Stimulated activated CD4-positive, alpha-beta T cell treated with anti-CD3 and anti-CD28 coated beads, Interleukin-2, amount 100 ng/mL, for 24 hours (primary cell): ENCODE measurements at places on chromosomes 2 and 18.

DNA sequence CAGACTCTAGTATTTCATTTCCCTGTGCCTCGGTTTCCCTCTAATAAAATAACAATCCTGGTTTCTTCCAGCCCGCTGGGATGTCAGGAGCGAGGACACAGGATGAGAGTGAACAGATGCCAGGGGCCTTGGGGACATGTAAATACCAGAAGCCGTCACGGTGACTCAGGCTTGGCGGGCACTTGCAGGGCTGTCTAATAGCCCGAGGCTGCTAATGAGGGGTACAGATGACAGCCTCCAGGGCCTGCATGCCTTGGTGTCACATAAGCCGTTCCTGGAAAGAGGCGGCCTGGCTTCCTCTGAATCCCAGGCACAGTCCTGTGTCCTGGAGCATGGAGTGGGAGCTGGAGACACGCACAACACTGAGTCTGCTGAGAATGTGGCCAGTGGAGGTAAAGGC lies 28.2 kb downstream of the HS1BP3 start:
- DNase-seq: no peak

DNA sequence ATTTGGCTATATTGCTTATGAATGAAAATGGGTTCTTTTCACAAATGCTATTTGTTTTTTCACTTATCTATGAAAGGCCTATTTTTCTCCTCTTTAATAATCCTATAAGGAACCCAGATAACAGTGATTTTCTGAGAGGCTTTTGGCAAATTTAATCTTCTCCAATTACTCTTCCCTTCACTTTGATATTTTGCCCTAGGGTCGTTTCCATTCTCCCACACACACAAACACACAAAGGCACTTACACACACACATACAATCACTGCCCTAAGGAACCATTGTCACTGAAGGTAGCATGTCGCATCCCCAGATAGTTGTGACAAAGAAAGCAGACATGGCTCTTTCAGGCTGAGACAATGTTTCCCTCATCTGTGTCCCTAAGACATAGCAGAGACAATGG lies 170.1 kb upstream of the PGAP1 start:
- DNase-seq: no peak

DNA sequence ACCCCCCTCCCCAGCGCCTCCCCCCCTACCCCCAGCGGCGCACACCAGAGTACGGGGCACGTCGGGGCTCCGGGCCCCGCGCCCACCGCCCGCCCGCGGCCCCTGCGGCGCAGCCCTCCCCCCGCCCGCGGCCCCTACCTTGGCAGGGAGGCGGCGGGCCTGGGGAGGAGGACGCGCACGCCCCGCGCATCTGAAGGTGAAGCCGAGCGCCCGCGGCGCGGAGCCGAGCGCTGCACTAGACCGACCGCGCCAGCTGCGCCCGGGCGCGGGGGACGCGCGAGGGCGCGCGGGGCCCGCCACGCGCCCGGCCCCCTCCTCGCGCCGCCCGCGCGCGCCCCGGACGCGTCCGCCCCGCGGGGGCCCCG lies at the start of gene ZNF516:
Gene ZNF516 (minus strand): TSS at position 237 of the 365 bp plus-strand sequence. CDS start 52,188 bp downstream, outside the sequence.
- peak; percentile 37 for DNase-seq

- no peak for DNase-seq
Measured at GRCh38 chr2:207938886-207939285, 86.4 kb downstream of the PLEKHM3 start.

DNA sequence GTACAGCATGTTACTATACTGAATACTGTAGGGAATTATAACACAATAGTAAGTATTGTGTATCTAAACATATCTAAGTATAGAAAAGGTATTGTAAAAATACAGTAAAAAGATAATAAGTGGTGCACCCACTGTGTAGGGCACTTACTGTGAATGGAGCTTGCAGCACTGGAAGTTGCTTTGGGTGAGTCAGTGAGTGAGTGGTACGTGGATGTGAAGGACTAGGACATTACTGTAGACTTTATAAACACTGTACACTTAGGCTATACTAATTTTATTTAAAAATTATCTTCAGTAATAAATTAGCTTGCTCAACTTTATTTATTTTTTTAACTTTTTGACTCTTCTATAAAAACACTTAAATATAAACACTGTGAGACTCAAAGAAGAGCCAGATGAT lies 82.6 kb downstream of the MTA3 start:
- no peak for DNase-seq

GRCh38 chr2:232104076-232104646 lies 142.6 kb downstream of the DIS3L2 start:
- DNase-seq: no peak

- no peak for DNase-seq
Measured at GRCh38 chr2:110816404-110817365, 84.3 kb downstream of the ACOXL start.

GRCh38 chr2:127887776-127888130 lies 2.0 kb upstream of the AMMECR1L start:
- DNase-seq: no peak

- DNase-seq: no peak
Measured at GRCh38 chr2:16252251-16252650, 311.9 kb downstream of the MYCN start.

DNA sequence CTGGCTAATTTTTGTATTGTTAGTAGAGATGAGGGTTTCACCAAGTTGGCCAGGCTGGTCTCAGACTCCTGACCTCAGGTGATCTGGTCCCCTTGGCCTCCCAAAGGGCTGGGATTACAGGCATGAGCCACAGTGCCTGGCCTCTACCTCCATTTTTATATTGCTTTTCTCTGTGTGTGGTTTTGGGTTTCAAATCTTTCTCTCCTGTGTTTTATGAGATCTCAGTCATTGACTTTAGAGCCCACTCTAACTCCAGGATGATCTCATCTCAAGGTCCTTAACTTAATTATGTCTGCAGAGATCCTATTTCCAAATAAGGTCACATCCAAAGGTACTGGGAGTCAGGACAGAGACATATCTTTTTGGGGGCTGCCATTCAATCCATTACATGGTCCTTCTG lies 24.7 kb downstream of the ARL4C start:
- no peak for DNase-seq

GRCh38 chr2:108125581-108125980 lies 114.2 kb upstream of the SULT1C3 start:
- no peak for DNase-seq

DNA sequence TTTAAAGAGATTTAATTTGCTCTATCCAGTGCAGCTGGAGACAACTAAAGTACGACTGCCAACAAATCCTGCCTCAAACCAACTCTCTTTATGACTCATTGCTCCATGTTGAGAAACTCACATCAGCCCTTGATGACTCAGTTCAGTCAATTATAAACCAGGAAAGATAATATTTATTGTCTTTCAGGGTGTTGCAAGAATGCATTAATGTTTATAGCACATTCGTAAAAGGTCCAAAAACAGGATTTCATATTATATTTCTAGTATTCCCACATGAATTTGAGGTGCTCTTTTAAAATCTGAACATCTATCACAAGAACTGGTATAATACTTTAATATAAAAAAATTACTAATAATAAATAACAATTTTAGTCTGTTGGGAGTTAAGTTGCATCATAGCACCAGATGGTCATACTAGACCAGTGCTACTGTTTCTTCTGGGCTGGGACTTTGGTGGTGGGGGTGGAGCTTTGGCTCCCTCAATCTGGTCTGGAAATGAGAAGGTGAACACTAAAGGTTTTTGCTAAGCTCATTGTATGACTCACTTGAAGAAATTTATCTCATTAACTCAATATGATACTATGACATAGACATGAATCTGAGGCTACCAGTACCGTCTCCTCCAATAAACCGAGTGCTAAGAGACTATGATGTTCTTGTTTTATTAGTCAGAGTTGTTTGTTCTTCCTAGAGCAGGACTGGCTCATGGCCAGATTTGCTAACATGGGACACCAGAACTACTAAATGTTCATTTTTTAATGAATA lies 26.6 kb upstream of the MAP3K20 start:
- peak; percentile 39 for DNase-seq

- no peak for DNase-seq
Measured at GRCh38 chr2:43946685-43947084, 49.1 kb downstream of the LRPPRC start.

GRCh38 chr18:30583768-30584167 lies 458.8 kb downstream of the DSC3 start:
- no peak for DNase-seq

GRCh38 chr2:119174216-119174992 lies 15.9 kb upstream of the C1QL2 start:
- peak; percentile 71 for DNase-seq

- no peak for DNase-seq
Measured at GRCh38 chr2:200125444-200126284, 170.3 kb downstream of the MAIP1 start.
